Stimulated activated CD4-positive, alpha-beta T cell treated with anti-CD3 and anti-CD28 coated beads, Interleukin-2, amount 100 ng/mL, for 48 hours (primary cell): ENCODE measurements at places on chromosomes 1 and 21.
A peak's percentile ranks its signal among the peaks of the same experiment; 100 is the strongest.

GRCh38 chr1:62082456-62083363 is 111.9 kb upstream of the L1TD1 start:
- DNase-seq: peak; percentile 29

- DNase-seq: peak; percentile 13
Measured at GRCh38 chr1:38608202-38608864, 251.2 kb downstream of the RRAGC start.

DNA sequence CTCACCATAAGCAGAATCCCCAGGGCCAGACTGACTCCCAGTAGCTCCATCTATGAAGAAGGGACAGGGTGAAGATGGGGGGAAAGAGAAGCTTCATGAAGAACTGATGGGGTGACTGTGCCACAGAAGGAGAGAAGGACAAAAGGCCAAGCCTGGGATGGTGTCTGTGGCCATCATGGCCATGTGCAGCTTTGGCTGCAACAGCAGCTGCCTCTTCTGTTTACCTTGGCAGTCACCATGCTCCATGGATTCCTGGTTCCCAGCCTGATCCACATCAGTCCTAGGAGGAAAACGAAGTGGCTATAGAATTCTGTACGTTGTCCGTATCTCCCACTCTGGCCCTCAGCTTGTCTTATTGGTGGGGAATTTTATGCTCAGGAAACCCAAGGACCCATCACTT is 12.0 kb downstream of the SEMA6C start:
- no peak for DNase-seq

DNA sequence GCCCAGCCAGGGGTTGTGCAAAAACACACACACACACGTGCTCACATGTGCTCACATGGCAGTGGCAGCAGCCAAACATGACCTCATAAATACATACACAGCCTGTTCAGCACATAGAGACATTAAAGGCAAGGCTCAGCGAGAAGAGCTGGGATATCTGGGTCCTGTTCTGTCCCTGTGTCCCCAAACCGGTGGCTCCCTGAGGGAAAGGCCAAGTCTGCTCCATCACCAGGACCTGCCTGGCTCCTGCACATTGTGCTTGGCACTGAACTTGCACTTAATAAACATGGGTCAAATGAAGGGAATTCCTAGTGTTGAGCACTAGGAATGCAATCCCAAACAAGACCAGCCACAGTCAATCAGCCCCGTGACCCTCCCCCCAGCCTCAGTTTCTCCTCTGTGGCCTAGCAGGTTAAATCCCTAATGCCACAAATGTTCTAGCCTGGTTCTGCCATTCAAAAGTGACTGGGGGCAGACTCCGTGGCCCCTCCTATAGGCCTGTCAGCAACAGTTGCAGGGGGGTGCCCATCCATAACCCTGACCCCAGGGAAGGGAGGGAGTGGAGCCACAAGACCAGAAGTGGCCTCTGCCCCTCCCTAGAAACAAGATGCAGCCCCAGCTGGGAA is 160.9 kb upstream of the VAMP3 start:
- DNase-seq: no peak

DNA sequence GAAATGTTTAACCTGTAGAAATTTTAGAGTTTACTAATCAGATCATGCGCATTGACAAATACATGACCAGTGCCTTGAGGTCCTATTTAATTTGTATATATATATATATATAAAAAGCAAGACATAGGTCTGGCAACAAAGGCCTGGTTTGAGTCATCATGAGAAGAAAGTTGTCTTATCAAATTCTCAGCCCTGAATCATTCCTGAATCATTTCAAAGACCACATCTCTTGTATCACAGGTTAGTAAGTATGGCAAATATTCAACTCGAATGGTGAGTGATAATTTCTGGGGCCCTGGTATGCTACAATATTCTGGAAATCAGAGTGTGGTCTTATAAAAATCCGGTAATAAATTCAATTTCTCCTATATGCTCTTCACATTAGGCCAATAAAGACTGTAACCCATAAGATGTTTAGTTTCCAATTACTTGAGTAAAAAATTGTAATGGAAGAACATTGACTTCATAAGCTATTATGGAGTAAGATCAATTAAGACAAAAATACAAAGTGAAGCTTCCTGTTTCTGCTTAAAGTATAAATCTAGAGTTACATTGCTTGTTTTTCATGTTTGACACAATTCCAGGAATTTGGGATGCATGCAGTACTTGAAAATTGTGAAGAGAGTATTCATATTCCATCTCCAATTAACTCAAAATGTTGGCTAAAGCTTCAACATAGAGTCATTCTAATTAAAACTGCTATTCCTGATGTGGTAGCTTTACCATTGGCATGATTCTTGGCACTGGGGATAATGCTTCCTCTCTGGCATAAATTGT is 309.4 kb downstream of the BRINP3 start:
- DNase-seq: no peak

DNA sequence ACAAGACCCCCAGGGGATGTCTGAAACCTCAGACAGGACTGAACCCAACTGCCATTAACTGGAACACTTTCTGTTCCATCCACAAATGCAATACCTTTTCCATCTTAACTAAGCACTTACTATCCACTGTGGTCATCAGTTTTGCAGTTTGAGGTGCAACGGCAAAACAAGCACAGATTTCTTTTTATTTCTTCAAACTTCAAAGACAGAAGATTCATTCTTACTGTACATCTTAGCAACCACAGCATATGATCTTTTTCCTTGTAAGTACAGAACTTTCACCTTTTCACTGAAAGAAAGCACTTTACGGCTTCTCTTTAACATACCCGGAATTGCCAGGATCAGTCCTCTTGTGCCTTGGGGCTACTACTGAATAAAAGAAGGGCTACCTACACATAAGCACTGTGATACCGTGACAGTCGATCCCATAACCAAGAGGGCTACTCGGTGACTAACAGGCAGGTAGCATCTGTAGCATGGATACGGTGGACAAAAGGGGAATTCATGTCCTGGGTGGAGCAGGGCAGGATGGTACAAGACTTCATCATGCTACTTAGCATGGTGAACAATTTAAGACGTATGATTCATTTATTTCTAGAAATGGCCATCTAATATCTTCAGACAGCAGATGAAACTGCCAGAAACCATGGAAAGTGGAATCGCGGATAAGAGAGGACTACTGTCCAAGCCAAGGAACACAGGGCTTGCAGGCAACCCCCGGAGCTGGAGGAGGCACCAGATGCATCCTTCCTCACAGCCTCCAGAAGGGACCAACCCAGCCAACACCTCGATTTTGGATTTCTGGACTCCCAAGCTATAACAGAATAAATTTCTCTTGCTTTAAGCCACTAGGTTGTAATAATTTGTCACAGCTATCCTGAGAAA is 18.4 kb downstream of the ERG start:
- no peak for DNase-seq
